ENCODE measurements at places on chromosomes 16 and 17.

GRCh38 chr17:47423406-47424295 is 99.9 kb downstream of the EFCAB13 start:
- DNase-seq, result no peak

GRCh38 chr16:3819746-3820724 is 60.5 kb downstream of the CREBBP start:
- DNase-seq, result no peak

DNA sequence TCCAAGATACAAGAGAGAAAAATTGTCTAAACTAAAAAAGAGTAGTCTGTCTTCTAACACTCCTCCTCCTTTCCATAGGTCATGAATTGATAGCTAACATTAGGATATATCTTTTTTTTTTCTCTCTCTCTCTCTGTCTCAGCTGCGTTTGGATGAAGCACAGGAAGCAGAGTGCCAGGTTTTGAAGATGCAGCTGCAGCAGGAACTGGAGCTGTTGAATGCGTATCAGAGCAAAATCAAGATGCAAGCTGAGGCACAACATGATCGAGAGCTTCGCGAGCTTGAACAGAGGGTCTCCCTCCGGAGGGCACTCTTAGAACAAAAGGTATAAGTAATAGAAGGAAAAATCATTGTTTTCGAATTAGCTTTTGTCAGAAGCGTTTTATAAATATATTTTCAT is 32.9 kb downstream of the ABHD15 start:
- DNase-seq, result no peak

GRCh38 chr16:85699628-85700027 is 10.9 kb upstream of the GINS2 start:
- no peak for DNase-seq

GRCh38 chr17:30796016-30796415 is 28.5 kb downstream of the CRLF3 start:
- no peak for DNase-seq

DNA sequence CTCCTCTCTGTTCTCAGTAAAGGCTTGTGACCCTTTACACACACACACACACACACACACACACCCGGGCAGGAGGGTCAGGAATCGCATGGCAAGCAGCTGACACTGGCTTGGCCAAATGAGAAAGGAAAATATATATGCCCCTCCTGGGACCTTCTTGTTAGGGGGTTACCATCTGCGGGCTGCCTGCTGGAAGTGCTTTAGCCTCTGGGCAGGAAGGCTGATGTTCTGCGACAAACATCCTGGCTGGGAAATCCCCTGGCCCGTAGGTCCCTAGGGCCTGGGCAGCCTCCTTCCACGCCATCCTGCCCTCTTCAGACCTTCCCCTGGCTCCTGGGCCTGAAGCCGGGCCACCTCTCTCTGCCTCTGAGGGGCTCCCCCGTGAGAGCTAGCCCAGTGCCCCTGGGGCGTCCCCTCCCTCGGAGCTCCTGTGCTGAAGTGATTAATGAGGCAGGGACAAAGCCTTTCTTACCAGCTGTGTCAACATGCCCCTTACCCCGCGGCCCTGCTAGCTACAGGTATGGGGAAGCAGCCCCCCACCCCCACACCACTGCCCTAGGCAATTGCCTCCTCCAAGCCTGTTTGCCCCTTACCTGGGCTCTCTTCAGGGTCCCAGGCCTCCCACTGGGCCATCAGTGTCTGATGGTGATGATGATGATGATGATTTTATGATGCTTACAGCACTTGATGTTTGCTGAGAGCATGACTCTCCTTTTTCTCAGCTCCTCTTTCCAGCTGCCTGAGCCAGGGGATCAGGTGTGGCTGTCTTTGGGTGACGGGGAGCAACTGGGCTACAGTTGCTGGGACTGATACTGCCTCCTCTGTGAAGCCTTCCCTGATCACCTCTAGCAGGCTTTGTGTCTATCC is 32.8 kb upstream of the ETV4 start:
- DNase-seq, result no peak

GRCh38 chr16:81571592-81572385 is 127.2 kb downstream of the CMIP start:
- no peak for DNase-seq

DNA sequence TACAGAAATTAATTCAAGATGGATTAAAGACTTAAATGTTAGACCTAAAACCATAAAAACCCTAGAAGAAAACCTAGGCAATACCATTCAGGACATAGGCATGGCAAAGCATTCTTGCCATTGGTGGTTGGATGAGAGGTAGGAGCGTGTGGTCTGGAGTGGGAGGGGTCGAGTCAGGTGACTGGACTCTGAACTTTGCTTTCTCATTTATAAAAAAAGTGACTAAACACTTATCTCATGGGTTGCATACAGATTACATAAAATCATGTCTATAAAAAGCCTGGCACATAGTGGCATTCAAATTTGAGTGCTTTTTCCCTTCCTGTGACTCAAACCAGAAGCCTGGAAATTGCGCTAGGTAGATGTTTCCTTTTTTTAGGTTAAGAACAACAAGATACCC is 159.7 kb upstream of the SHISA6 start:
- no peak for DNase-seq

GRCh38 chr16:10612649-10613179 is 32.3 kb upstream of the EMP2 start:
- DNase-seq, result no peak

- no peak for DNase-seq
Observed at GRCh38 chr16:75758215-75758614, 31.9 kb upstream of the CPHXL start.

Data from MV-4-11 (cell line).